ENCODE measurements at places on chromosomes 7 and 10. TPM values are rescaled to one million over a fixed set of nuclear protein-coding genes. Genes with fewer than 3 reads are reported as not detected.

GRCh38 chr7:44224080-44224973 is 23.5 kb downstream of the YKT6 start:
- no peak for DNase-seq

DNA sequence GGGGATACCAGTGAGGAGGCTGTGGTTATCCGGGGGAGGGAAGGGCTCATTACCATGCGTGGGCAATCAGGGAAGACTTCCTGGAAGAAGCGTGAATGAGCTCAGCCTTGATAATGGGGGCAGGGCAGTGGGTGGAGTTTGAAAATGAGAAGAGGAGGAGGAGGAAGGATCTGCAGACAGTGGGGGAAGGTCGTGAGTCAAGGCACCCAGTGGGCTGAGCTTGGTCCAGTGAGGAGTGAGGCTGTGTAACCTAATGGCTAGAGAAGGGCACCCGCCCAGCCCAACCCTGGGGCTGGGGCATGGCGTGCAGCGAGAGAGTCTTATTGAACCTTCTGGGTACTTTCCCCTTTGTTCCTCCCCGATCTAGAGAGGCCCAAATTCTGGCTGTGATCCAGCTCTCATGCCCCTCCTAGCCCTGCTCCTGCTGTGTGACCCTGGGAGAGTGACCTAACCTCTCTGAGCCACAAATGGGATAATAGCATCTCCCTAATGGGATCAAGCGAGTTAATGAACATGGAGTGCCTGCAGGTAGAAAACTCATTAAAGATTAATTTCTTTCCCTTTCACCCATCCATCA is 31.5 kb downstream of the CLIP2 start:
- DNase-seq: no peak

The TMEM236 gene
- 0.17 TPM for total RNA-seq

DNA sequence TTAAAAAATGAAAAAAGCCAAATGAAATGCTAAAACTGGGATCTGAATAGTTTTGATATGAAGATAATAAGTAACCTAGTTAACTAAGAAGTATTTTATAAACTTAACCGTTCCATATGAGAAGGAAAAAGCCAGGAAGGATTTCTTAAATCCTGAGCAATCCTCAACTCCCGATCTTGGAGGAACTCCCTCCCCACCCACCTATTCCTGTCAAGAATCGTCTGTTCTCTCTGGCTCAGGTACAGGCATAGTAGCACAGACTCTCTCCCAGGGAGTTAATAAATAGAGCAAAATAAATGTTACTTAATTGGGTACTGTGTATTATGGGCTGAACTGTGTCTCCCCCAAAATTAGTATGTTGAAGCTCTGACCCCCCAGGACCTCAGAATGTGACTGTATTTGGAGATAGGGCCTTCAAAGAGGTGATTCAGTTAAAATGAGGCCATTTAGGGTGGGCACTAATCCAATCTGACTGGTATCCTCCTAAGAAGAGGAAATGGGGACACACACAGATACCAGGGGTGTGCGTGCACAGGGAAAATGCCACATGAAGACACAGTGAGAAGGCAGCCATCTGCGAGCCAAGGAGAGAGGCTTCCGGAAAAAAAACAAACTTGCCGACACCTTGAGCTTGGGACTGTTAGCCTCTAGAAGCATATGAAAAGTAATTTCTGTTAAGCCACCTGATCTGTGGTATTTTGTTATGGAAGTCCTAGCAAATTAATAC is 28.7 kb downstream of the PUS7 start:
- no peak for DNase-seq

DNA sequence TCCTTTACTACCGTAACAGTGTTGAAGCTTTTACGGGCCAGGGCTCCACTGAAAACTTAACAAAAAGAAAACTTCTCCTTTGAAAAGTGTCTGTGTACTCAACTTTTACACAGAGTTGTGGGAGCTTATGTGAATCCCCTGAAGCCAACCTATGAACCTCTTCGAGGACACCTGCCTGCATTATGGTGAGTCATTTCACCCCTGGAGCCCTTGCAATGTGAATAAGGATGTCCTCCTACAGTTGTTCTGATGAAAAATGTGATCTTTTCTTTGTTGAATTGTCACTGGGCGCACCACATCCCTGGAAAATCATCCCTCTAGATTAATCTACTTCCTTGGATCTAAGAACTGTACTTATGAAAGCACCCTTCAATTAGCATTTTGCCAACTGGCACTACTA is 93.2 kb downstream of the SORCS1 start:
- no peak for DNase-seq

Data from NCI-H460 (cell line).